Kidney tubule cell (primary cell): ENCODE measurements at places on chromosomes 12 and 14.

DNA sequence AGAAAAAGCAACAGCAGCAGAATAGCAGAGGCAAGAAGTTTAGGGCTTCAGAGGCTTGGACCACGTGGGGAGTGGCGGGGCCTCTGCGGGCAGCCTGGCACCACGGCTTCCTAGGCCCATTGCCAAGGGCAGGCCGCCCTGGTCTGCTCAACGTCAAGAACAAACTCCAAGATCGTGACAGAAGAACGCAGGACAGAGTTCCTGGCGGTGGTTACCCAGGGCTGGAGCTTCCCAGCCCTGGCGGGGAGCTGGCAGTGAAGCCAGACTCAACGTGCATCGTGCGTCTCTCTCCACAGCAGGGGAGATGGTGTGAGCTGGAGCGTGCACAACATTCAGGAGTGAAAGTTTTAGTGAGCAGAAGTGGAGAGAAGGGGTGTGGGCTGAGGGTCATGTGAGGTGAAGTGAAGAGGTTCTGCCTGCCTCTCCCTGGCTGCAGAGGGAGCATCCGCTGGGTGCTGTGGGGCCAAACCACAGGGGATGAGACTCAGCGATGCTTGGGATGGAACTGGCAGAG, 13.9 kb upstream of the CACNA2D4 start:
- peak; percentile 60 for DNase-seq

GRCh38 chr12:12859690-12860089, 31.7 kb upstream of the GPRC5A start:
- peak; percentile 79 for DNase-seq

GRCh38 chr12:64419696-64420095, 15.5 kb downstream of the XPOT start:
- no peak for DNase-seq

DNA sequence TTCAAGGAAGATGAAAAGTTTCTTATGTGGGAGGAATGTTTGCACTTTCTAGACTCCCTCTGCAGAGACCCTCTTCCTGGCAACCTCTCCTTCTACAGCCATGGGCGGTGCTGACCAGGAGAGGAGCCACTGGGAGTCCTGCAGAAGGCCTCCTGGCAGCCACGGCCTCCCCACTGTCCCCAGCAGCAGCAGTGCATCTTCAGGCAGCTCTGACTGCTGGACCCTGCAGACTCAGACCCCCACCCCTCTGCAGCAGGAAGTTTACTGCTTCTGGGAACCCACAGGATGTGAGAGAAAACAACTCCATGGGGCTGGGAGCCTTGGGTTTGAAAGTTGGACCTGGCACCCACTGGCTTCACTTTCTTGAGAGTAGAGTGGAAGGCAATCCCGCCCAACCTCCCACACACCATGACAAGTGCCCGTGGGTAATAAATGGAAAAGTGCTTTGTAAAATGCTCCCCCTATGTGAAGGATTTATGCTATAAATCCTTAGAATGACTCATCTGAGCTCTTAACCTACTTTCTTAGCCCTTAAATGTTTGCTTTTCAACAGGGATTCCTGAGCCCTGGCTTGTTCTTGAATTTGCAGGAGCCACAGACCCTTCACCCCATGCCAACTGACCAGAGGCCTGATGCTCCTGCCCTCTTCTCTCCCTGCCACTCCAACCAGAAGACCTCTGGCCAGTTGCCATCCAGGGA, 37.5 kb upstream of the DDX11 start:
- DNase-seq, result peak; percentile 15

DNA sequence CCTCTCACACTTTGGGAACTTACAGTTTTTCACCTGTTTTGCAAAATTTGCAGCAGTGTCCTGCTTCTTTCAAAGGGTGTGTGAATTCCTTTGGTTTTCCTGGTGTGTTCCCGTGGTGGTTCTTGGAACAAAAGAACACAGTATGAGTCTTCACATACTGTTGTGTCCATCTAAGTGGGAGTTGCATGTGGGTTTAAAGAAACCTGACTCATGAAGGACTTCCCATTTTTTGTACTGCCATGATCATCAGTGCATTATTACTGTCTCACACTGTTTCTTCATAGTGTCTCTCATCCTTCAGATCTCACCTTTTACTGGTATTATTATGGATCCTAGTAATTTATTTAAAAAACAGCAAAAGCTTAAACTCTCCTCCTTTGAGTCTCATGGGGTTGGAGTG, 3.8 kb upstream of the GZMH start:
- DNase-seq, result no peak

- DNase-seq, result no peak
Measured at GRCh38 chr14:23380197-23380914, 3.5 kb downstream of the CMTM5 start.

DNA sequence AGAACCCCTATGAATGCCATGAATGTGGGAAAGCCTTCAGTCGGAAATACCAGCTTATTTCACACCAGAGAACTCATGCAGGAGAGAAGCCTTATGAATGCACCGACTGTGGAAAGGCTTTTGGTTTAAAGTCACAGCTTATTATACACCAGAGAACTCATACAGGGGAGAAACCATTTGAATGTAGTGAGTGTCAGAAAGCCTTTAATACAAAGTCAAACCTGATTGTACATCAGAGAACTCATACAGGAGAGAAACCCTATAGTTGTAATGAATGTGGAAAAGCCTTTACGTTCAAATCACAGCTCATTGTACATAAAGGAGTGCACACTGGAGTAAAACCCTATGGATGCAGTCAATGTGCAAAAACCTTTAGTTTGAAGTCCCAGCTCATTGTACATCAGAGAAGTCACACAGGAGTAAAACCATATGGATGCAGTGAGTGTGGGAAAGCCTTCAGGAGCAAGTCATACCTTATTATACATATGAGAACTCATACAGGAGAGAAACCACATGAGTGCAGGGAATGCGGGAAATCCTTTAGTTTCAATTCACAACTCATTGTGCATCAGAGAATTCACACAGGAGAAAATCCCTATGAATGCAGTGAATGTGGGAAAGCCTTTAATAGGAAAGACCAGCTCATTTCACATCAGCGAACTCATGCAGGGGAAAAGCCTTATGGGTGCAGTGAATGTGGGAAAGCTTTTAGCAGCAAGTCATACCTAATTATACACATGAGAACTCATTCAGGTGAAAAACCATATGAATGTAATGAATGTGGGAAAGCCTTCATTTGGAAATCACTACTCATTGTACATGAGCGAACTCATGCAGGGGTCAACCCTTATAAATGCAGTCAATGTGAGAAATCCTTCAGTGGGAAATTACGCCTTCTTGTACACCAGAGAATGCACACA, 22.3 kb downstream of the ZNF268 start:
- no peak for DNase-seq

- DNase-seq, result no peak
Measured at GRCh38 chr12:58097741-58098140, 156.4 kb downstream of the ATP23 start.

DNA sequence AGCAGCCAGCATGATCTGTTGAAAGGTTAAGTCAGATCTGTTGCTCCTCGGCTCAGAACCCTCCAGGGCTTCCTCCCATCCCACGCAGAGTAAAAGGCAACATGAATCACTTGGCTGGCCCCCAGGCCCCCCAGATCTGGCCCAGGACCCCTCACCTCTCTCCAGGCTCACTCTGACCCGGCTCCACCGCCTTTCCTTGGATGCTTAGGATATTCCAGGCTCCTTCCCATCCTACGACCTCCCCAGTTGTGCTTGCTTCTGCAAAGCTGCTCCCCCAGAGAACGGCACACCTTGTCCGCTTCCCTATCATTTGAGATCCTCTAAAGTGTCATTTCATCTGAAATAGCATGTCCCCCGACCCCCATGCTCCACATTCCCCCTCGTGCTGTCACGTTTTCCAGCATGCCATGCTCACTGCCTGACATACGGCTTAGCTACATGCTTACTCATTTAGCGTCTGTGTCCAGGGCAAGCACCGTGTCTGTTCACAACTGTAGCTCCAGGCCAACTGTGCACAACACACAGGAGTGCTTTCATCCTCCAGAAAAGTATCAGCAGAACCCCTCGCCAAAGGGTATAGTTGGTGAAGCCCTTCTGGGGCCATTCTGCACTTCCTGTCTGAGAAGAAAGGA, 33.6 kb upstream of the BDKRB2 start:
- no peak for DNase-seq

GRCh38 chr14:97584528-97584927, 787.3 kb downstream of the VRK1 start:
- no peak for DNase-seq

GRCh38 chr14:68969278-68970033, 9.6 kb downstream of the ACTN1 start:
- no peak for DNase-seq

GRCh38 chr12:40560848-40561247, 131.4 kb upstream of the CNTN1 start:
- no peak for DNase-seq

- DNase-seq, result no peak
Measured at GRCh38 chr14:100664841-100665510, 61.7 kb upstream of the DLK1 start.

DNA sequence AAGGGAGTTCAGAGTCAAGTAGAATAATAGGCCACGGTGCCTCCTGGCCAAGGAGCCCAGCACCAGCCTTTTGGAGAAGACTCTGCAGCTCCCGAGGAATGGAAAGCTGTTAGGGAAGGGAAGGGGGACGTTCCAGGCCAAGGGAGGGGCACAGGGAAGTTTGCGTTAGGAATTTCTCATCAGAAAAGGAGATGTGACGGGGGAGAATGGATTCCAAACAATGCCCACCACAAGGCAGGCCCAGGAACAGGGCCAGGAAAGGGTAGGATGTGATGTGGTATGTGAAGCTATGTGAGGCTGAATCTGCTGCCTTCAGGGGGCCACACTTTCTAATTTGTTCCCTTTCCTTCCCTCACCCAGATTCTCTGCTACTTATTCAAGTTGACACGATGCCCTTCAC, 46.0 kb downstream of the DGLUCY start:
- no peak for DNase-seq

- DNase-seq, result peak; percentile 92
Measured at GRCh38 chr12:25151476-25151875, 43.5 kb downstream of the DNAI7 start.

DNA sequence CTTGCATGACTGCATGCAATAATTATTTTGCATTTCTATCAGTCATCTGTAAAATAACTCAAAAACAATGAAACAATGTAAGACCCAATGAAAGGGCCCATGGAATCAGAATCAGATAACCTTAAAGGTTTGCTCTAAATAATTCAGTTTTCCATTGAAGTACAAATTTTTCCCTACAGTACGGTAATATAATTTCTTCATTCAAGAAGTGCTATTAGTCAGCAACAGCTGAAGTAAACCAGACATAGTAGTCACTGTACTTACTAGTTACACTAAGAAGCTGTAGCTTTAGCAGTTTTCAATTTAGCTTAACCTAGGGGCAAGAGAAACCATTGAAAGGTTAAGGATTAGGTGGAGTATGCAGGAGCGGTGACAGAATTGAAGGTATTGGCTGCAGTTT, 43.5 kb downstream of the BCAT1 start:
- no peak for DNase-seq
